ENCODE measurements at places on chromosomes 4 and X.

- no peak for DNase-seq
Measured at GRCh38 chrX:116395752-116396151, 40.7 kb upstream of the SLC6A14 start.

DNA sequence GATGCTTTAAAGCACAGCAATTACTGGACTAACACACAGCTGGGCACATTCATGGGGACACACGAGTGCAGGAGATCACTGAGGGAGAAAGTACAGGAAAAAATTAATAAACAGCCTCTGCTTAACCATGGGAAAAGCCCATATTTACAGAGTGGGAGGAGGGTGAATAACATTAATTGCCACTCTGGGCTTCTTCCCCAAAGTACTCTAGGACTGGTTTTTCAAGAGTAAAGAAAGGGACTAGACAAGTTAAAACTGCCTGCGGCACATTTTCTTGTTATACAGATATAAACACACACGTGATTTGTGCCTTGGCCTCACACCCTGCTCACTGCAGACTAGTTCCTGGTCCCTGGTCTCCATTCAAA lies 179.7 kb upstream of the TET2 start:
- no peak for DNase-seq

DNA sequence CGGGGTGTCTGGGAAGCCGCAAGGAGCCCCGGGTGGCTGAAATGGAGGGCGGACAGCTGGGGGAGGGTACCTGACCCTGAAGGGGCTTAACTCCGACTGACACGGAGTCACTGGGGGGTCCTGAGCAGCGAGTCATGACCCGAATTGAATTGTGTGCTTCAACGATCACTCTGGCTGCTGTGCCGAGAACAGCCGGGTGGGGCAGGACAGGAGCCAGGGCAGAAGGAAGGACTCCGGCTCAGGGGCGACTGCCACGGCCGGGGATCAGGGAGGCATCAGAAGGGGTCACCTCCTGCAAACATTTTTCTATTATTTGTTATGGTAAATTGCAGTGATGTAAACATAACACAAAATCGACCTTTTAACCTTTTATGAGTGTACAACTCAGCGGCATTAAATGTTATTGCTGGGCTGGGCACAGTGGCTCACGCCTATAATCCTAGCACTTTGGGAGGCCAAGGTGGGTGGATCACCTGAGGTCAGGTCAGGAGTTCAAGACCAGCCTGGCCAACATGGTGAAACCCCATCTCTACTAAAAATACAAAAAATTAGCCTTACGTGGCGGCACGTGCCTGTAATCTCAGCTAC lies 21.6 kb downstream of the ZFYVE28 start:
- no peak for DNase-seq

DNA sequence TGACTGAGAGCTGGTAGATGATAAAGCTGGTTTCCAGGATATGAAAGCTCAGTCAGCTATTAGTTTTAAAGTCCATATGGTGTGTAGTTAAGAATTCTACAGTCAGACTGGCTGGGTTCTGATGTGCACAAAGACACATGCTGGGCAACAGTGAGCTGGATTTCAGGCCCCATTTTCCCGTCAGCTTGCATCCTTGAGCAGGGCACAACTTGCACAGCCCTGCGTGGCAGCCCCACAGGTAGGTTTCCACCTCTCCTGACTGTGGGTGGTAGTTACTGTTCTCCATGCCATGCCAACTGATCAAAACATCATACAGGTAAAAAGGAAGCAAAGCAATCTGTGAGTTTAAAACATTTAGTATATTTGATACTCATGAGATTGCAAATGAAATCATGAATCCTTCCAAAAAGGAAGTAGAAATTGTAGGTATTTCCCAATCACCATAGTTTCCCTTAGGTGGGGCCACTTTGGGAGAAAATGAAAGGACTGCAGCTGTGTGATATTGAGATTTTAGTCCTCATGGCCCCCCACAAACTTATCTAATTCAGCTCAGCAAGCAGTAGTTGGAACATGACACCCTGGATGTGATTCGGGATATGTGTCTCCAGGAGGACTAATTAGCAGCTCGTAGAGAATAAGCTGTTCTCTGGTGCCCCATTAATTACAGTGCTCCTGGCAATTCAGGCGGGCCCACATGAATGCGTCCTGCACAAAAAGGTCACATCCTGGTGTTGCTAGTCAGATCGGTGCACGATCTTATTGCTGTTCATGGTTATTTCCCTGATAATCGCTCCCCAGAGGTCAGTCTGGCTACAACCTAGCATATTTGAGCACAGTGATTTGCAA lies 42.4 kb upstream of the NOCT start:
- no peak for DNase-seq

- peak; percentile 45 for DNase-seq
Measured at GRCh38 chr4:82372517-82373485, 990 bp downstream of the HNRNPD start.

GRCh38 chr4:3302173-3302785 lies 9.5 kb downstream of the RGS12 start:
- peak; percentile 30 for DNase-seq

GRCh38 chr4:14383652-14384051 lies 618.6 kb upstream of the CPEB2 start:
- no peak for DNase-seq

DNA sequence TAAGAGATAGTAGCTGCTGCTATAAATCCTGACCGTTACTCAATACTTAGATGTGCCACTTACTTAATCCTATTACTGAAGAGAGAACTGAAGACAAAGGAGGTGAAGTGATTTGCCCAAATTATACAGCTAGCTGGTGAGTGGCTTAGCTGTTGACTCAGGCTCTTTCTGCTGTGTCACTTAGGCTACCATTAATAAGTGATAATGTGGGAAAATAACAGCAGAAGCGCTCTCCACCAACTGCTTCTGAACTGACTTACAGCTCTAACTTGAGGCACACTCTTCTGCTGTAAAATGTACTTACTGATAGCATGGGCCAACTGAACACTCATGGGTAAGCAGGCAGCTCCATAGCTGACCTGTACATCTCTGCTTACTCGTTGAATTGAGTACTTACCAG lies 7.5 kb upstream of the KLHL5 start:
- DNase-seq = no peak

DNA sequence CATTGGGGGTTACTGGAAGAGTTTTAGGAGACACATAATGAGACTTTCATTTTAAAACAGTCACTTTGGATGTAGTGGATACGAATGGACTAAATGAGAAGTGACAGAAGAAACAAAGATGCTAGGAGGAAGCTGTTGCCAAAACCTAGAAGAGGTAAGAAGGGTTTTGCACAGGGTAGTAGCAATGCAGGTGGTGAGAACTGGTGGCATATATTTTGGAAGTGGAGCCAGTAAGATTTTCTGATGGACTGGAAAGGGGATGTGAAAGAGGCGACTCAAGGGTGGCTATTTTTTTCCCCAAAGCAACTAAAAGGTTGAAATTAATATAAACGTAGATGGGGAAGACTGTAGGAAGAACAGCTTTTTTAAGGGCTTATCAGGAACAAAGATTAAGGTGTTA lies 462.0 kb downstream of the IL15 start:
- no peak for DNase-seq

DNA sequence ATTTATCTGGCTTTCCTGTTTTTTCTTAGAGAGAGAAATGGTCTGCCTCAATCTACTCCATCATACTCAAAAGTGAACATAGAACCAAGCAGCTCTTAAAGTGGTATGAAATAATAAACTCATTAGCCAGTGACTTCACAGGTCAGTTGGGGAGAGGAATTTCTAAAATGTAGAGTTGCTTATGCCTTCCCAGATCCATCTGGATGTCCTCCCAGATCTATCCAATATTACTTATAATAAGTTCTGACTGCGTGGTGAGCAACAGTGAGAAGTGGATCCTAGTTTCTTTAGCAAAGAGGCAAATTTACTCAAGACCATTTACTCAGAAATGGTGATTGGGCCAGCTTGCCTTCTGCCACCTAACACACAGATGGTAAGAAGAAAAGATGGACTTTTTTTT lies 748.0 kb downstream of the PCDH18 start:
- DNase-seq = no peak
